ENCODE measurements at places on chromosomes 5 and 9.

- DNase-seq: no peak
These were observed 52.0 kb upstream of the SLC25A51 start for GRCh38 chr9:37955781-37956422.

DNA sequence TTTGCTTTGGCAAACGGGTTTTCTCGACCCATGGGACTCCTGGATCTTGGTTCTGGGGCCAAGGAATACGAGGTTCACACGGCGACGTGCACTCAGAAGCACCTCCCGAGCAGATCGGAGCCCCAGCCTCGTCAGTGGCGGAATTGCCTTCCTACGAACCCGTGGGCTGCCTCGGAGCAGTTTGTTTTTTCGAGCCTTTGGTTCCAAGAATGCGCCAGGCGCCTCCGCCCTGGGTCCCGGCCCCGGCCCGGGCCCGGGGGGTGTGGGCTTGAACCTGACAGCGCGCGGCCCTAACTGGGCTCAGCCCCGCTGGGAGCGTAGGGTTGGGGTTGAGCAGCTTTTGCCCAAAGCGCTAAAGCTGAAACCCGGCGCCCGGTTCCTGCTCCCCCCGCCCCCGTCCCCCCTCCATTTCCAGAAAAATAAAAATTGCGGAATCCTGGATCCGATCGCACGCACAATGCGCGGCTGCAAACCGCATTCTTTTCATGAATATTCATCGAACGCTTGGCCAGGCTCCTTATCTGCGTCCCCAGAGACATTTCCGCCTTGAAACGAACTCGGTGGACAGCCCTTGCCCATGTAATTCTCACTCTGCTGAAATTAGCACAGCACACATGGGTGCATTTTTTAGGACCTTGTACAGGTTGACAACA, 1.0 kb downstream of the BASP1 start:
- DNase-seq: peak; percentile 81

GRCh38 chr5:62578540-62578939, at the start of gene LRRC70:
LRRC70 (plus strand) TSS chr5:62578819; CDS start chr5:62579439, 620 bp downstream.
- DNase-seq: peak; percentile 21

GRCh38 chr9:16925426-16925825, 55.0 kb upstream of the BNC2 start:
- DNase-seq: peak; percentile 15

GRCh38 chr5:112010475-112010874, 253.5 kb upstream of the NREP start:
- no peak for DNase-seq

GRCh38 chr9:32942755-32943460, 58.5 kb downstream of the APTX start:
- no peak for DNase-seq

GRCh38 chr5:56525113-56525512, 290.2 kb upstream of the MAP3K1 start:
- DNase-seq: peak; percentile 76
